ENCODE measurements at places on chromosomes 1 and 21.
A peak's percentile ranks its signal among the peaks of the same experiment; 100 is the strongest.

DNA sequence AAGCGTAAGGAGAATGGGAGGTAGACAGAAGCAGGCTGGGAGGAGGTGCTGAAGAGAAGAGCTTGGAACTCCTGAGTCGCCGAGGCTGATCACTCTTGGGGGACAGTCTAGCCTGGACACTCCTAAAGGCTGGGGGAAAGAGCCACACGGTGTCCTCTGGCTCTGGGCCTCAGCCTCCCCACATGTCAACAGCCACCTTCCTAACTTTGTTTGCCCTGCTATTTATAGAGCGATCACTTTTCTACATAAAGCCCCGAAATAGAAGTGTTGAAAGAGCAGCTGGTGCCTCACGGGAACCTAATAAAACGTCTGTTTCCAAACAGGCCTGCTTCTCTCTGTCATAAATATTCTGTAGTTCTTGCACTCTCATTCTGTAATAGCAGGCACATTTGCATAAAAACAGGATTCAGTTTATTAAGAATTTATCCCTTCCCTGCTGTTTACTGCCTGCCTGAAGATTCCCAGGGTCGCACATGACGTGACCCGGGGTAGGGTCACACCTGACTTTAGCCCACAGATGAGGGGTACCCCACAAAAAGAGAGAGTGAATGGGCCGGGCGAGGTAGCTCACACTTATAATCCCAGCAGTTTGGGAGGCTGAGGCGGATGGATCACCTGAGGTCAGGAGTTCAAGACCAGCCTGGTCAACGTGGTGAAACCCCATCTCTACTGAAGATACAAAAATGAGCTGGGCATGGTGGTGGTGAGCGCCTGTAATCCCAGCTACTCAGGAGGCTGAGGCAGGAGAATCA is 212.5 kb downstream of the TOMM20 start:
- no peak for DNase-seq

- DNase-seq: no peak
Observed at GRCh38 chr1:186404454-186405051, 28.9 kb downstream of the ODR4 start.

DNA sequence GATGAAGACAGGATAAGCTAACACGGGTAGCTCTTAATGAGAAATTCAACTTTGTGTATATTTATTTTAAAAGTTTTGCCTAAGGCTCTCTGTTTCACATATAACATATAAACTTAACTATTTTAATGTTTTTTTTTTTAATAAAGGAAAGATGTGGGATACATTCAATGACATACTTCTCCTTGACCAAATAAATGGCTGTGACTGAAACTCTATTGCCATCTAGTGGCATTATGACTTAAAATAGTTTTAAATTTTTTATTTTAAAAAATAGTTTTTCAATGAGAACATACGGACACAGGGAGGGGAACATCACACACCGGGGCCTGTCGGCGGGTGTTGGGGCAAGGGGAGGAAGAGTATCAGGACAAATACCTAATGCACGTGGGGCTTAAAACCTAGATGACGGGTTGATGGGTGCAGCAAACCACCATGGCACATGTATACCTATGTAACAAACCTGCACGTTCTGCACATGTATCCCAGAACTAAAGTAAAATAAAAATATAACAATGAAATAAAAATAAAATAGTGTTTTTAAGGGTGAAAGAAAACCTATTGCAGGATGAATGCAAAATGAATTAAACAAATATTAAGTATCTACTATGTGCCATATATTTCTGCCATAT is 83.4 kb downstream of the LYST start:
- peak; percentile 43 for DNase-seq

- no peak for DNase-seq
Observed at GRCh38 chr1:1521331-1521730, 9.4 kb downstream of the ATAD3A start.

DNA sequence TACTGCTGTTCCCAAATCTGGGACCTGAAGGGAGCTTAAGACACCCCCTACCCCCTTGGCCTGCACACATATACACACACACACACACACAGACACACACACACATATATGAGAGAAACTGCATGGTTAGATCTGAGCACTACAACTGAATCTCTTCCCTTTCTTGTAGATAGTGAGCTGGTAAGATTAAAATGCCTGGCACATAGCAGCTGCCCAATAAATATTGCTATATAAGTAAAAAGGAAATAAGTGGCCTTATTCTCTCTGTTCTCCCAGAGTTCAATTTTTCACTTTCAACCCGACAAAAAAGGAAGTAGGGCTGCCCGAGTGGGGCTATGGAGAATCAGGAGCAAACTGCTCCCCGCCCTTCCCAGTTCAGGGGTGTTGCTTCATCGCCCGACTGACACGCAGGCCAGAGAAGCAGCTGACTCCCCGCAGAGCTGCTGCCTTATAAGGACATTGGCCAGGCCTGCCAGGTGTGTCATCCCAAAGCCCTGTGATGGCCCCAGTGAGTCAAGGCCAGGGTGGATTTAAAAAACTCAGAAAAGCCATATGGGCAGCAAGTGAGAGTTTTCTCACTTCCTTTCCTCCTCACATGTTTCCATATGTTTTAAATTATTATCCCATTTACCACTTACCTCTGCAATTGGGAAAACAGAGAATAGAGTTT is 106.5 kb upstream of the SLC44A3 start:
- DNase-seq: peak; percentile 98

GRCh38 chr1:207335695-207336363 is 14.4 kb downstream of the CD55 start:
- no peak for DNase-seq
